ENCODE measurements at places on chromosomes 2 and 18. TPM values are rescaled to one million over a fixed set of nuclear protein-coding genes. Genes with fewer than 3 reads are reported as not detected.

- no peak for DNase-seq
Measured at GRCh38 chr2:98507891-98508708, 63.4 kb downstream of the INPP4A start.

Gene TMEM163
- total RNA-seq = 10.7 TPM

DNA sequence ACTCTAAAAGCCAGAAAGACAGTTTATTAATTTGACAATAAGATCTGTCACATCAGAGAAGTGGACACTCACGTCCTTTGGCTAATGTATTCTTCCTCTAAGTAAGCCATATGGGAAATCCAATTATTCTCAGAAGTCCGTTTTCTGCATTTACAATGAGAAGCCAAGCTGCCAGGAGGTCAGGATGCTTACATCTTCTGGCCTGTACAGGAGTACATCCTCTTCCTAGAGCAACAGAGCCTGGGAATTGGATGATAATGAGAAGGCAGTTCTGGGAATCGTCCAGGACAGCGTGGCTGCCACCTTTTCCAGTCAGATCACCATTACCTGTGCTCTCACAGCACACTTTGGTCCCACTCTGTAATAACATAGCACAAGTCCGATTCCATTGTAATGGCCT lies 5.2 kb downstream of the RAPGEF4 start:
- no peak for DNase-seq

DNA sequence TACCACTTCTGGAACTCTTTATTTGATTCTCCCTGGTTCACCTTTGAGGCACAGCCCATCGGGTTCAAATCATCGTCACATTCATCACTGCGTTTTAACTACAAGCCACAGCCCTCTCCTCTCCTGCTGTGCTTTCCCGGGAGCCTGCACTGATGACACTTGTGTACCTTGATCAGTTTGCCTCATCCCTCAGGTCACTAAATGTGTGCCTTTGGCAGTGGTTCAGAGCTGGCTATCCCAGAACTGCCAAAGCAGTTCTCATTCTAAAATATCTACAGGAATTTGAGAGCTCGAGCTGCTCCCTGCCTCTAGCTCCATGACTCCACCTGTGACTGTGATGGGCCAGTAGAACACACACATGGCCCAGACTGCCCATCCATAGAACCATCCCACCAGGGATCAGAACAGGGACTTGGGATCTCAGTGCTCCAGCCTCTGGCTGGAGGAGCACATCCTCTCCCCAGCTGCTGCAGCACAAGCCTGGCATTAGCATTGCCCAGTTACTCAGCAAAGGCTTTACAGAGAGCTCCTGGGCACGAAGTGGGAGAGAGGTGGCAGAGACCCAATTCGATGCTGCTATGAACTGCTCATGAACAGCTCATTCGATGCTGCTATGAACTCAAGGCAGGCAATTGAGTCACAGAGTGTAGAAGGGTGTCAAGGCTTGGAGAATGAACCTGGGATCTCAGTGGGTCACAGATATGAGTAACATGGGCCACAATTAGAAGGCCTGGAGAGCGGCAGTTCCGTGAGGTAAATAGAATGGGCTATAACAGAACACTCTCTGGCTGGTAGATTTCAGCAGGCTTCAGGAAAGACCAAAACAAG lies 41.9 kb downstream of the EVA1A start:
- no peak for DNase-seq

DNA sequence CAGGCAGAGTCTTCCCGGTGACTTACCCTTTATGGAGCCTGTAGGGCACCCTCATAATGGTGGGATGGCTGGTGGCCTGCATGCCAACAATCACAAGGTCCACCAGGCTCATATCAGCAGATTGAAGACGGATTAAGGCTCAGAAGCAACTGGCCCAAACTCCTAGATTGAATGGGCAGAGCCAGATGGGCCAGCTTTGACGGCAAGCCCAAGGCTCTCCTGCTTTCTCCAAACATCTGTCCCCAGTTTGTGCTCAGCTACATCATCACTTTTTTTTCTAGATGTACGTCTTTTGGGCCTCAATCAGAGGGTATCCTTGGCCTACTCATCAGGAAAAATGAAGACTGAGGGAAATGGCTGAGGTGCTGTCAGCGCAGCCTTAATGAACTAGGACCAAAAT lies 114.6 kb downstream of the VIT start:
- DNase-seq = no peak

Gene TUBB8B
- not detected for total RNA-seq

DNA sequence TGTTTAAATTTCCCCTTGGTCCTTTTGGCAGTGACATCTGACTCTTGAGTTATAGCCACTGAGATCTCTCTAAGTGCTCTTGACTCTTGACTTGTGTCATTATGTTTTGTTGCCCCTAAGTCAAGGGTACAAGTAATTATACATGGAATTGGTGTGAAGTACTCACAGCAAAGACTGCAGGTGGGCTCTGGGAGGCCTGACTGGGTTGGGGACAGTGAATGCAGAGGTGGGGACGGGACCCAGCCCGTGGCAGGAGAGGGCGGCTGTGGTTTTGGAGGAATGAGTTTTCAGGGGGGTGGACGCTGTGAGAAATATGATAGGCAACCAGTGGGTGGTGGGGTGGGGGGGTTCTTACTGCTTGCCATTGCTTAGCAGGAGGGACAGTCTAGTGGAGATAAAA lies 97.8 kb downstream of the NCK2 start:
- no peak for DNase-seq

Gene MAPRE2
- total RNA-seq = 24.3 TPM

DNA sequence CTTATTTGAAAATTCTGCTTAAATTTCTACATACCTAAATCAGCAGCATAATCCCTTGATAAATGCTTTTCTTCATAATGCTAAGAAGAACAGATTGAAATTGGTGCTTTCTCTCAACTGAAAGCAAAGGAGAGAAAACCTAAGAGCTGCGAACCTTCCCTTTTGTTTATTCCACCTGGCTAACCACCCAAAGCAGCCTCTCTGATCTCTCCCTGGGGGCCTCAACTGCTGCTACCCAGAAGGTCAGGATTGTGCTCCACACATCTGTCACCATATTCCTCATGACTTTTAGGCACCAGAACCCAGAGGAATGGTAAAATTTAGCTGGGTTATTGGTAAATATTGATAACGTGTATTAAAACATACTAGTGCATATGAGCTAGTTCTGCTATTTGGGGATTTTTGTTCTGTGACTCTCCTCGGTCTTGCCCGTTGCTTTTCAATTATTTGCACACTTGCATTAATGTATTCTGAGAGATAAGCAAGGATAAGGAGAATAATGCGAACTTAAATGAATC lies 334.1 kb downstream of the RIT2 start:
- no peak for DNase-seq

DNA sequence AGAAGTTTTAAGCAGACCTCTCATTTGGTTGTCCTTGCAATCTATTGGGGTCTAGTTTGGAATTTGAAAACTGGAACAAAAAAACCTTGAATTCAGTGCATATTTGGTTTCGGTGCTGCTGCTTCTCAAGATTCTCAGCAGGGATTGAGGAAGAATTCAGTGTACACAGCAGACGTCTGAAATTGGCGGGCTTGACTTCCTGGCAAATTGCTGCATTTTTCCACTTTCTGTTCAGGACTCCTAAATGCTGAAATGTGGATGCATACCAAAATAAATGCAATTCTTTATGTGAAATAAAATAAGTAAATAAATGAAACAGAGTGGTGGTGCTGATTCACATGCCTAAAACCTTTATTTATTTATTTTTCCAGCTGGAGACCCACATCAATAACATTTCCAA lies 332.4 kb upstream of the KYNU start:
- no peak for DNase-seq

GRCh38 chr18:51010218-51010617 lies 19.8 kb upstream of the SMAD4 start:
- DNase-seq = no peak

DNA sequence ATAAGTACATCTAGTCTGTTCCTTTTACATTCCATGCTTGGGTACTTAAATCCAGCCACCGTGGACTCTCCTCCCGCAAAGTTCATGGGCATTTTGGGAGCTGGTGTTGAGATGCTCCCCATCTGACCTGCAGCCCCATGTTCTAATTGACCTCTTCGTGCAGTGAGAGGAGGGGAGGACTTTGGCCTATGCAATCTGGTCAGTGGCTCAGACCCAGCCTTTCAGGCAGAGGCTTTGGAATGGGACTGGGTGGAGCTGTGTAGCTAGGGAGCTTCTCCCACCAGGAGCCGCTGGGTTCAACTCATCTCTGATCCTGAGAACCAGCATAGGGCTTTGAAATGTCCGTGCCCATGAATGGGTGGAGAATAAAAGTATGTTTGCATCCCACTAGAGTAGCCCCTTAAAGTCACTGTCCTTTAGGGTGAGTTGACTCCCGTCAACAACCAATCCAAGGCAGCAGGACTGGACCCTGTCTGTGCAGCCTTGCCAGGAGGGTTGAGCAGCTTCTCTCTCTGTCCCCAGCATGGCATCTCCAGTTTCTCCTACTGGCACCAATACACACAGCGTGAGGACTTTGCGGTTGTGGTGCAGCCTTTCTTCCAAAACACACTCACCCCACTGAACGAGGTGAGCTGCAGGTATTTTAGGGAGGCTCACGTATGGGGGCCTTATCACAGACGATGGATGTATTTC lies 120.0 kb upstream of the PPP1CB start:
- no peak for DNase-seq

DNA sequence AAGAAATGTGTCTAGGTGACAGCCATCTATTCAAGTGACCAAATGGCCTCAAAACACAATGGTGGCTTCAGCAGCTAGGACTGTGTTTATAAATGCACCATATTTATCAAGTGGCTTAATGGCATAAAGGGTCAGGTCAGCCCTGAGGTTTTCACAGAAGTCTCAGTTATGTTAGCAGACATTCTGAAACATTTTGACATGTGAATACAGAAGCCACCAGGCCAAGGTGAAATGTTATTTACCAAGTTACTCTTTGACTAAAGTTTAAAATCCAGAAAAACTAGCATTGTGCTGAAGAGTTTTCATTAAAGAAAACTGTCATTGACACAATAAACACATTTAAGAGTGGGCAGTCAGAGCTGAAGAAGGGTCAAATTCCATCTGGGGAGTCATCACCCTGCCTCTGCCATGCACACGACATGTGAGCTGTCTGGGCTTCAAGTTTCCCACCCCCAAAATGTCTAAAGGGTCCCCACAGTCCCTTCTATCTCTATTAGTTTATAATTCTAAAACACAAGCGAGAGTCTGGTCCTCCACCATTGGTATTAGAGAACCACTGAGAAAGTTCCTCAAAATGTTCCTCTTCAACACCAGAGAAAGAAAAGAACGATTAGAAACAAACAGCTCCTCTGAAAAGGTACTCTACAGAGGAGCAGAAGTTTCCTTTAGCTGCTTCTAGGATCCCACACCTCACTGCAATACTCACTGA lies 77.5 kb upstream of the FZD5 start:
- no peak for DNase-seq

Gene FTCDNL1
- total RNA-seq = 3.1 TPM

Gene GALNT5
- total RNA-seq = 10.6 TPM

DNA sequence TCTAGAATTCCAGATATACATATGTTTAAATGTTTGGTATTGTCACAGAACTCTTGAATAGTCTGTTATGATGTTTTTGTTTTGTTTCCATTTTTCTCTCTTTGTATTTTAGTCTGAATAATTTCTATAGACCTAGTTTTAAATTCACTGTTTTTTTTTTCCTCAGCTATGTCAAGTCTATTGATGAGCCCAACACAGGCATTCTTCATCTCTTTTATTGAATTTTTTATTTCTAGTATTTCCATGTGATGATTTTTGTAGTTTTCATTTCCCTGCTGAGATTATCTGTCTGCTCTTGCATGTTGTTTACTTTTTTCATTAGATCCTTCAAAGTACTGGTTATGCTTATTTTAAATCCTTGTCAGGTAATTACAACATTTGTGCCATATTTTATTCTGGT lies 254.7 kb downstream of the C1D start:
- DNase-seq = no peak

DNA sequence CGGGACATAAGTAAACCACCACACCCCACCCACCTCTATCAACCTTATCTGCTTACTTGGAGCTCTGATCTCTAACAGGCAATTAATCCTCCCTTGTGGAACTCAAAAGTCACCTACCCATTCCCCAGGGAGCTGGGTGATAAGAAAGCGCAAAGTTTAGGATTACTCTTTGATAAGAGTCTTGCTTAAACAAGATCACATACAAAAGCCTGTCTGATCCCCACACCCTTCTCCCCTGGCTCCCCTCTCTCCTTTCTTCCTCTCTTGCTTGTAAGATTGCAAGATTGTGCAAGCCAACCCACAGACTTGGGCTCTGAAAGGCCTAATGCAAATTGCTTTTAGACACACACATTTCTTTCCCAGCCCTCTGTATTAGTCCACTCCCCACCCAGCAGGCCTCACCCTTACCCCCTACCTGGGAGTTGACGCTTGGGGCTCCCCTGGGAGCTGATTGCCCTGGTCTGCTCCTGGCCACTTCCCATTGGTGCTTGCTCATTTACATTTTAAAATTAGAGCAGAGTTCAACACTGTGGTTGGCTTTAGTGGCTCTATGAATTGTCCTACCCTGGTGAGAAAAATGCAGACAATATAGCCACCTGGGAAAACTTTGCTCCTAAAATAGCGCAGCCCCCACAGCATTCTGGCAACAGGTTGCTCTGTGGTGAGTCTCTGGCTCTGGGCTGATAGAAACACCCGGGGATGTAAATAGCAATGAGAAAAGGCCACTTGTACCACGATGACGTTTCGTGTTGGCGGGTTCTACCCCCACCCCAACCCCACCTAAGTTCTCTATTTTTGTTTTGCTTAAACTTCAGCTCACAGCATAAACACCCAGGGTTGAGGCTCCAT lies 92.8 kb upstream of the MSH2 start:
- DNase-seq = no peak

DNA sequence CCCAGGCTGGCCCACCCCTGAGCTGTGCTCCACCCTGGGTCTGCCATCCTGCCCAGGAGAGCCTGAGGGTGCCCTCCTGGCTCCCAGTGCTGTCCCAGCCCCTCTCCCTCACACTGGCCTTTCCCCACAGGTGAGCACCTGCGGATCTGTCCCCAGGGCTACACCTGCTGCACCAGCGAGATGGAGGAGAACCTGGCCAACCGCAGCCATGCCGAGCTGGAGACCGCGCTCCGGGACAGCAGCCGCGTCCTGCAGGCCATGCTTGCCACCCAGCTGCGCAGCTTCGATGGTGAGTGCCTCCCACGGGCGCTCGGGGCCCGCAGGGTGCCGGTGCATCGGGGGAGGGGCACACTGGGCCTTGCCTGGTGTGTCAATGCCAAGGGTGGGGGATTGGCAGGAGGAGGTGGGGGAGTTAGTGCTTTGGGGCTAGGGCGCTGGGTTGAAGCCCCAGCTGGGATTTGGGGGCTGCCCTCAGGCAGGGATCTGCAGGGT lies 23.5 kb downstream of the GPC1 start:
- no peak for DNase-seq

Data from RPMI7951 (cell line).